ENCODE measurements at places on chromosomes 6 and 20.
A peak's percentile ranks its signal among the peaks of the same experiment; 100 is the strongest.

- no peak for DNase-seq
Observed at GRCh38 chr6:170555305-170555704, 1.1 kb downstream of the TBP start.

GRCh38 chr6:150576651-150577226, 22.9 kb upstream of the PLEKHG1 start:
- DNase-seq = no peak

GRCh38 chr6:12516070-12516469, 200.5 kb upstream of the PHACTR1 start:
- DNase-seq = no peak

DNA sequence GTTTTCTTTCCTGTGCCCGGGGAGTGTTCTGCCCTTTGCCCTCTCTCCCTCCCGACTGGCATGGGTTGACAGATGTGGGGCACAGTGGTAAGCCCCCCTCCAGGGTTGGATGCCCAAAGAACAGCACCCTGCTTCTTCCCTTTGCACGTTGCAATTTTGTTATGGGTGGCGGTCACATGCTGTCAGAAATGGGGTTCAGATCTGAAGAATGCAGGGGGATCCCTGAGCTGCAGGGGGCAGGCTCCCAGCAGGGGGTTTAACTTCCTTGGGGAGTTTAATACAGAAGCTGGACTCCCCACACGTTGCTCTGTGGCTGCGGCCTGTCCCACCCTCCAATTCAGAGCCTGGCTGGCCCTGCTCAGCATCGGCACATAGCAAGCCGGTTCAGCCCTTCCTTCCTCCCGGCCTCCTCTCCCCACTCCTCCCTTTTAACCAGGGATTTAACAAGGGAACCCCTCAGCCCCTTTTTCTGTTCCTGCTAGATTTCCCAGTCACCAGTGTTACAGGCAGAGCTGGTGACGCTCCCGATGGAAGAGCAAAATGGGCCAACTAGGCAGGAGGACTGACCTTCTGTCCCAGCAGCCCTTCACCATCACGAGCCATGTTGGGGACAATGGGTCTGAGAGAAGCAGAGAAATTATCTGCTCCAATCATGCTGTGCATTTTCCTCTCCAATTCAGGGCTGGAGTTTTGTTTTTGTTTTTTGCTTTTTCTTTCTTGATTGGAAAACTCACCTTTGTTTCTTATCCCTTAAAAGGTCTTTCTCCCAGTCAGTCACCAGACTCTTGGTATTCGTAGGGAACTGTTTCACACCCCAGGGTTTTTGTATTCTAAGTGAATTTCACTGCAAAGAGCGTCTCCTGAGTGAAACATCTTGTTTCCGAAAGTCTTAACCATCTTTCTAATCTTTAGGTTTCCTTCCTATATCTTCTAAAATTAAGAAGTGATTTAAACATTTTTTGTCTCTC, 6.8 kb downstream of the FOXF2 start:
- no peak for DNase-seq

DNA sequence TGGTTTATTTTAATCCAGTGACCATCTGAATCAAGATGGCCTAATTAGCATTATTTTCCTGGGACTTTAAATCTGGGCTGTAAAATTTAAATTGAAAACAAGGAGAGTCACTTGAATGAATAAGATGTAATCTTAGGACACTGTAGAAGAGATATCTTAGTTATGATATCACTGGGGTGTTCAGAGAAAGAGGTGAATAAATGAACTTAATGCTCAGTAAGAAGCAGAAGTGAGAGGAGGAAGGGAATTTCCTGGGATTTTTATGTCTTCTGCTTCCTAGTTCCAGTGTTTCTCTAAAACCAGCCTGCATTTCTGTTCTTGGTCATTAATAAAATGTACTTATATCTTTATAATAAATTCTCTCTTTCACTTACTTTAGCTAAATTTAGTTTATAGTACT, 136.8 kb upstream of the PTPRK start:
- peak; percentile 8 for DNase-seq

DNA sequence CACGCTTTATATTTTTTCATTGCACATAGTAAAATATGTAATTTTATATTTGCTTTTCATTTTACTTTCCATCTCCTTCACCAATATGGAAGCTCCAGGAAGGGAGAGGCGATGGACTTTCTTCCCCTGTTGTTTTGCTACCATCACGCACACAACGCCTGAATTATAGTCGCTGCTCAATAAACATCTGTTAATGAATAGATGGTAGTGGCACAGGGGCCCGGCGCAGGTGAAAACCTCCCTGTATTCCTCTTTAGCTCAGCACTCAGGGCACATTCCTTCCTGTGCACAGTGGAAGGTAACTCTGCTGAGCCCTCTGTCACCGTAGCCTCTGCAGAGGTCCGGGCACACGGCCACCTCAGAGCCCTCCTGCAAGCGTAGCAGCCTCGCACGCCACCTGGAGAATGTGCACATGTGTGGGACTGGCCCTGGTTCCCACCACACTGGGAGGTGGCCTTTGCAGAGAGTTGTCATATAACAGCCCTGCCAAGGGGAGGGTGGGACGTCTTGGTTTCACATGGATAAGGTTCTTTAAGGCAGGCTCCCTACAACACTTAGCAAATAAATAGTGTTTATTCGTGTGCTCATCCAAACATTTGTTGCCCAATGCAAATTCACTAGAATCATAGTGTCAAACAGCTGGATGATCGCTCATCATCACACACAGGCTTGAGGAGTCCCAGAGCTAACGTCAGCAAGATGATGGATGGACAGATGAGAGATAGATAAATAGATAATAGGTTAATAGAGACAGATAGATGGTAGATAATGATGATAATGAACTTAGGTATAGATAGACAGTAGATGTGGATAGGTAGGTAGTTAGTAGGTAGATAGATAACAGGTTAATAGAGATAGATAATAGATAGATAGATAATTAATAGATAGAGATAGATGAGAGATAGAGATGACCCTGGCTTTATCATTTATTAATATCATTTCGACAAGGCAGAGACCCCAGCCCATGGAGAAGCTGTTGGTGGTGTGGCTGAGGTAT, 32.3 kb upstream of the AFDN start:
- no peak for DNase-seq

- DNase-seq = no peak
Observed at GRCh38 chr6:35443341-35444030, 8.7 kb upstream of the FANCE start.

- DNase-seq = no peak
Observed at GRCh38 chr20:25483431-25484132, 76.1 kb downstream of the GINS1 start.

Data from astrocyte of the spinal cord (primary cell).